ENCODE measurements at places on chromosomes 4 and X. TPM values are rescaled to one million over a fixed set of nuclear protein-coding genes. Genes with fewer than 3 reads are reported as not detected.

DNA sequence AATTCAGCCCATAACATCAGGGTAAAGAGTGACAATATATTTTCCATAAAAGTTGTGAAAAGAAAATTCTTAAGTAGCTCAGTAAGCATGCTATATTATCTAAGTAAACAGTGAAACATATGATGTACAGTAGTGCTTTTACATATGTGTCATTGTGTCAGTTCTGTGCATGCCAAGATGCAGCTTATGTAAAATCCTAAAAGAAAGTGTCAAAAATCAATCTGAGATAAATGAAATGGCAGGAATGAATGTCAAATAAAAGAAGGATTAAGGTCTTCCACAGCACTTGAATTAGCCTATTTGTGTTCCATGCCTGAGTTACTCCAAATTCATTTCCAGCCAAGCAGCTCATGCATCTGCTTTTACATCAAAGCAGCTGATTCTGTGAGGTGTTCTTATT is 452.7 kb upstream of the HS3ST1 start:
- H3K27ac ChIP-seq, result no peak overlapping the region
- DNase-seq, result no peak
- no peak overlapping the region for H3K4me3 ChIP-seq
- no peaks in the 10 kb centered on the region for H3K4me1 ChIP-seq
- H3K27me3 ChIP-seq, result no peaks in the 10 kb centered on the region
- no peaks in the 10 kb centered on the region for H3K36me3 ChIP-seq

GRCh38 chr4:52659722-52660261 is 691 bp upstream of the USP46 start:
- H3K27ac ChIP-seq, result peak overlapping the region; percentile 99
- H3K27me3 ChIP-seq, result no peaks in the 10 kb centered on the region
- peak; percentile 74 for DNase-seq
- peaks cover 51% of the 10 kb centered on the region for H3K4me1 ChIP-seq

DNA sequence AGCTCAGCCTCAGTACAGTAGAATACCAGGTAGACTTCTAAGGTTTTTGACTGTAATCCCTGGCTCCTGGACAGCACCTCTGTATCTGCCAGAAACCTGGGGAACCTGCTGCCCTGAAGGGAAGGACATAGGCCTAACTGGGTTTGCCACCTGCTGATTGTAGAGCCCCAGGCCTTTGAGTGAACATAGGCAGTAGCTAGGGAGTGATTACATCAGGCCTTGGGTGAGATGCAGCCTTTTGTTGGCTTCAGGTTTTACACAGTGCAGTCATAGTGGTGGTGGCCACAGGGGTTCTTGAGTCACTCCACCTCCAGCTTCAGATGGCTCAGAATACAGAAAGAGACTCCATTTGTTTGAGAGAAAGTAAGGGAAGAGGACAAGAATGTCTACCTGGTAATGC is 19.3 kb downstream of the IQCM start:
- H3K4me3 ChIP-seq, result no peak overlapping the region
- no peaks in the 10 kb centered on the region for H3K36me3 ChIP-seq
- H3K27ac ChIP-seq, result no peak overlapping the region
- DNase-seq, result no peak
- no peaks in the 10 kb centered on the region for H3K27me3 ChIP-seq

DNA sequence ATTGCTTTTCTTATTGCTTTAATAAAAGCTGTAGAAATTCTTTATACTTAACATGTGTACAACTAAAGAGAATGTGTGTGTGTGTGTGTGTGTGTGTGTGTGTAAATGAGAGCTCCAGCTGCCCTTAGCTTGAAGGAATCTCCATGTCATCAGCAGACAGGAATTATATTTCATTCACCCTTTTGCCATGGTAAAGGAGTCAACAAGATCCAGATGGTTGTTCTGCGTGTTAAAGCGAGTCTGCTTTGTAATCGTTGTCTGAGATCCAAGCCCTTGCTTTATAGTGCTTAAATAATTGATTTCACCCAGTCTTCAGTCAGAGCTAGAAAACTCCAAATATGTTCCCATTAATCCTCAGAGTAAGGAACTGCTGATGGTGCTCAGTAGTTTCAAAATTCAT is 285.5 kb downstream of the PDGFC start:
- peak; percentile 33 for DNase-seq
- peaks cover 6% of the 10 kb centered on the region for H3K4me1 ChIP-seq
- no peaks in the 10 kb centered on the region for H3K36me3 ChIP-seq
- H3K27ac ChIP-seq, result peak overlapping the region; percentile 13

Gene NR0B1
- 0.20 TPM for total RNA-seq

Gene SYN1
- total RNA-seq, result 0.43 TPM

Gene ATP8A1
- total RNA-seq, result 42.1 TPM

DNA sequence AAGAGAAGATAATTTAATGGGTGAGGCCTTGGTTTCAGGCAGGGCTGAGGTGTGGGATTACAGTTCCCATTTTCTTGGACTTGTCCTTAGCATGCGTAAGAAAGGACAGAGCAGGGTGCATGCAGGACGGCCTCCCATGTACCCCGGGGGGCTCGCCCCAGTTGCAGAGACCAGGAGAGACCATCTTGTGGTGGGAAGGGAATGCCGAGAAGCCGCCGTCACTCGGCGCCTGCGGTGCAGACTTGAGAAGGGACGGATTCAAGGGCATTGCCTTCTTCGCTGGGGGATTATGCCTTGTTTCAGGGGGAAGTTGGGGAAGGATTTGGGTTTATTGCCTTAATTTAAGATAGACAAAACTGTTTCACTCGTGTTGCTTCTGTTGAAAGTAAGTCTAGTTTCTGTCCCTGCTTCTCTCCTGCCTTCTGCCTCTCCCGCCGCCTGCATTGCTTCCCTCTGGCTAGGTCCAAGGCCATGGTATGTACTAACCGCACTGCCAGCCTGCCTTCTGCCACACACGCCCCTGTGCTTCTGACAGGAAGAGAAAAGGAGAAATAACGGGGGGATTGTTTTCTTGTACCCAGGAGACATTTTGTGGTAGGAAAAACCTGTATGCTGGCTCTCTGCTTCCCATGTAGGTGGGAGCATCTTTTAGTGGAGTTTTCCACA is 175.9 kb downstream of the DCLK2 start:
- H3K4me1 ChIP-seq, result peaks cover 15% of the 10 kb centered on the region
- no peak overlapping the region for H3K4me3 ChIP-seq
- no peaks in the 10 kb centered on the region for H3K36me3 ChIP-seq
- H3K27ac ChIP-seq, result no peak overlapping the region

GRCh38 chr4:68249434-68249833 is 3.9 kb upstream of the TMPRSS11B start:
- H3K4me3 ChIP-seq, result no peak overlapping the region
- no peak for DNase-seq
- no peaks in the 10 kb centered on the region for H3K27me3 ChIP-seq
- no peaks in the 10 kb centered on the region for H3K4me1 ChIP-seq
- no peak overlapping the region for H3K27ac ChIP-seq
- no peaks in the 10 kb centered on the region for H3K36me3 ChIP-seq

- no peaks in the 10 kb centered on the region for H3K27me3 ChIP-seq
- no peak overlapping the region for H3K4me3 ChIP-seq
- H3K27ac ChIP-seq, result no peak overlapping the region
- DNase-seq, result no peak
- no peaks in the 10 kb centered on the region for H3K36me3 ChIP-seq
Measured at GRCh38 chr4:56648021-56648823, 32.9 kb downstream of the HOPX start.

DNA sequence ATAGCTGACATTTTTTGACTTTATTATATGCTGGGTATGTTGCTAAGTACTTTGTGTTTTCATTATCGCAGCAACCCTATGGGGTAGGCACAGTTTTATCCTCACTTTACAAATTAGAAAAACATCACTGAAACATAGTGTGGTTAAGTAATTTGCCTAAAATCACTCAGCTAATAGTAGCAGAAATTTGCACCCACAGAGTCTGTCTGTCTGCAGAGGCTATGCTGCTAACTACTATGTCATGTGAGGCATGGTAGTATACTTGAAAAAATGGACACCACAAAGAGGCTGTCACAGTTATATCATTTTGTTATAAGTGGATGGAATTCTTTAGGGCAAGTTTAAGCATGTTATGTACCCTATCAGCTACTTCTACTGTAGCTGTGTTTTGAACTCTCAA is 69.0 kb downstream of the STAG2 start:
- H3K27me3 ChIP-seq, result no peaks in the 10 kb centered on the region
- no peak for DNase-seq
- H3K4me3 ChIP-seq, result no peak overlapping the region
- H3K4me1 ChIP-seq, result no peaks in the 10 kb centered on the region

DNA sequence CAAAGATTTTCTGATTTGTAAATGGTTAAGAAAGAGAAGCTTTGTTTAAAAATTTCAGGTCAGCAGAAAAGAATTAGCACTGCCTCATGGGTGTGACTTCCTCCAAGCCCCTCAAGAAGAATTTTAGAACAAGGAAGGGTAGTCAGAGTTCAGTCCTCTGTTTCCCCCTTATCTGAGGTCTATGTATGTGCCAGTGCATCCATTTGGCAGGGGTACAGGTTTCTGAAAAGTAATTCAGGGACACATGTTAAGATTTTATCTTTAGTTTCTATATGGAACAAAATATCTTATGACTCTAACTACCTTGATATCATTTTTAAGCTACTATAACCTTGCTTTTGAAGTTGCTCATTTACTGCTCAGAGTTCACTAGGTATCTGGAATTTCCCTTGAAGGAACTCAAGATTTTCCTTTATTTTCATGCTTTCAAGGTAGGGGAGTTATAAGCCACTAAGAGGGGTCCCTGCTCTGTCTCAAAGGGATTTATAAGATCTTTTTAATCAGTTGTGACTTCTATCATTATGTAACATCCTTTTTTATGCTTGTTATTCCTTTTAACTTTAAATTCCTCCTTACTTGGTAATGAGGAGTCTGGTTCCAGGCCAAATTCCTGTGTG is 24.4 kb upstream of the PLK4 start:
- H3K27me3 ChIP-seq, result no peaks in the 10 kb centered on the region
- peak overlapping the region; percentile 60 for H3K27ac ChIP-seq
- no peak overlapping the region for H3K4me3 ChIP-seq

- no peak overlapping the region for H3K4me3 ChIP-seq
- H3K27me3 ChIP-seq, result no peaks in the 10 kb centered on the region
- no peaks in the 10 kb centered on the region for H3K4me1 ChIP-seq
- no peak overlapping the region for H3K27ac ChIP-seq
Measured at GRCh38 chr4:127660284-127660885, 27.6 kb downstream of the INTU start.

DNA sequence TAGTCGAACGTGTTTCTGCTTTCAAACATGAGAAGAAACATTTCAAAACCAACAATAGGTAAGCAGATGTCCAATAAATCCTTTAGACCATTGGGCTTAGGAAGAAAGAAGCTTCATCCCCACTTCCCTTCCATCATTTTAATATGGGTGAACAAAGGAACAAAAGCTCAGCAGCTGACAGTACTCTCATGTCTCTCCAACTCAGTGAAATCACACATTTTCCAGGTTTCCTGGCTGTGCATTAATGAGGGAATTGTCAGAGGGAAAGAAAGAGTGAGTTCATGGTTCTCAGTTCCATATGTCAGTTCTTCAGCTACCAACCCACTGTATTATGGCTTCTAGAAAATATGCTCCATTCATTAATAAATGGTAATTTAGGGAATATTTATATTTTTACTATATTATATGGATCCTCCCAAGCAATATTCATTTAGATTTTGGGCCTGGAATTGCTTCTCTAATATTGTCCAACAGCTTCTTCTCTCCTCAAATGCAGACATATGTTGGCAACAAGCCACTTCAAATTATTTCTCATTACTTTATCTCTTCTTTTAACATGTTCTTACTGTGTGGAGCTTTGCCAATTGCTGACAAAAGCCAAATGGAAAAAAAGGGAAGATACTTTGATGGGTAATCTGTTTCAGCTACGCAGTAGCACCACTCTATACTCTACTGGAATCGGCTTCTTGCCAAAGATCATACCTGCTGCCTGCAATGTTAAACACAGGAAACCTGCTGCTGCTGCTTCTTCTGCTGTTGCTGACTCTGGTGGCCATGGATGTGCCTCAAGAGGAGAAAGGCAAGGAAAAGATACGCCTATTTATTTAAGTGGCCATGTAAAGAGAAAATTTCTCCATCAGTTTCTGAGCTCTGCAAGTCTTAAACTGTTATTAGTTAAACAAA is 1757.6 kb downstream of the ARAP2 start:
- no peaks in the 10 kb centered on the region for H3K27me3 ChIP-seq
- no peak overlapping the region for H3K4me3 ChIP-seq
- H3K27ac ChIP-seq, result no peak overlapping the region
- H3K36me3 ChIP-seq, result no peaks in the 10 kb centered on the region
- no peak for DNase-seq
- H3K4me1 ChIP-seq, result no peaks in the 10 kb centered on the region

Gene LONRF3
- 5.8 TPM for total RNA-seq

DNA sequence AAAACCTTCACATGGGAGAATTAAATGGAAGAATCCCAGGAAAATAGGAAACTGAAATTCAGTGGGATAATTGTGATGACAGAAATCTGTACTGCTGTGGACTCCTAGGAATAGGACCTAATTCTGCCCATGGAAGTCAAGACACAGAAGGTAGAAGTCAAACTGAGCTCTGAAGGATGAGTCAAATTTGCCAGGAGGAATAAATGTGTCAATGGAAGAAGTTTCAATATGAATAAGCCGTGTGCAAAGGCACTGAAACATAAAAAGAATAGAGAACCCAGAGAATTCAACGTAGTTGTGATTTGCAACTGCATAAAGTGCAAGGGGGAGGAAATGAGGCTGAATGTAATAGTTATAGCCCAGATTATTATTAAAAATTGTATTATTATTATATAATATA is 11.6 kb downstream of the ENAM start:
- no peak overlapping the region for H3K27ac ChIP-seq
- DNase-seq, result no peak
- H3K36me3 ChIP-seq, result no peaks in the 10 kb centered on the region
- H3K27me3 ChIP-seq, result no peaks in the 10 kb centered on the region
- H3K4me3 ChIP-seq, result no peak overlapping the region

GRCh38 chrX:31702222-31702621 is 630.4 kb upstream of the FTHL17 start:
- H3K4me1 ChIP-seq, result no peaks in the 10 kb centered on the region
- H3K27ac ChIP-seq, result no peak overlapping the region
- no peaks in the 10 kb centered on the region for H3K36me3 ChIP-seq
- no peak for DNase-seq
- no peak overlapping the region for H3K4me3 ChIP-seq
- H3K27me3 ChIP-seq, result no peaks in the 10 kb centered on the region

- peak overlapping the region; percentile 81 for H3K27ac ChIP-seq
- H3K4me3 ChIP-seq, result no peak overlapping the region
Measured at GRCh38 chr4:6071959-6072720, 53.9 kb upstream of the C4orf50 start.

DNA sequence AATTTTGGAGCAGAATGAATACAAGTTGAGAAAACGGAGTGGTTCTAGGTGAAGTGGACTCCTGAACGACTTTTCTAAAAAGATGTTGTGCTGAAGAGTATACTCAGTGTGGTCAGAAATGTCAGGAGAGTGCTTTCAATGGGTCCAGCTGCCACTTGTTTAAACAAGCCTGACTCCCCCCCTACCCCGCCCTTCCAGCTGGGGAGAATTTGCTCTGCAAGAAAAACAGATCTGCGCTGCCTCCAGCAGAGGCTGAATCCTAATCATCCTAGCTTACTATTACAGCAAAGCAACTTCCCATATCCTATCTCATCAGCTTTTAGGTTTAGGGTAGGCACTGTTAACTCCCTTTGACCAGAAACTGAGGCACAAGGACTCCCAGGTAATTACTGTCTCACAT is 1.9 kb downstream of the MAP3K15 start:
- DNase-seq, result no peak
- H3K36me3 ChIP-seq, result no peaks in the 10 kb centered on the region
- no peak overlapping the region for H3K4me3 ChIP-seq
- no peaks in the 10 kb centered on the region for H3K4me1 ChIP-seq

Gene IL2RG
- total RNA-seq, result 7.1 TPM

All from hepatocyte (in vitro differentiated cells).